Thoracic aorta (tissue), 2 donors: ENCODE measurements at places on chromosomes 3 and 15.

- DNase-seq = no peak
Measured at GRCh38 chr3:150746791-150747590, 16.0 kb downstream of the SIAH2 start.

- DNase-seq = no peak
Measured at GRCh38 chr15:92400573-92400972, 6.9 kb downstream of the ST8SIA2 start.

DNA sequence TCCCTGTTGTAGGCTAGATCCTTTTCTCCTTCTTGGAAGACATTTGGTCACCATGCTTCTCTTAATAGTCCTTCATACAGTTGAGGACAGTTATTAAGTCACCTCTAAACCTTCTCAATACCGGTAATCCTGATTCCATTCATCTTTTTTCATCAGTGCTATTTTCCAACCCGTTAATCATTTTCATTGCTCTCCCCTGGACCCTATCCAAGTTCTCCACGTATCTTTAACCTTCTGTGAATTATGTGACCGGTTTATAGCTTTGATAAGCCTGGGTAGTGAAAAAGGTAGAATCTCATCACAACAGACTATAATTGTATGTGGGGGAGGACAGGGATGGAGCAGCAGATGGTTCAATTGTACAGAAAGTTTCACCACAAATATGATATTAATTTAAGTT is 168.5 kb downstream of the MECOM start:
- no peak for DNase-seq

DNA sequence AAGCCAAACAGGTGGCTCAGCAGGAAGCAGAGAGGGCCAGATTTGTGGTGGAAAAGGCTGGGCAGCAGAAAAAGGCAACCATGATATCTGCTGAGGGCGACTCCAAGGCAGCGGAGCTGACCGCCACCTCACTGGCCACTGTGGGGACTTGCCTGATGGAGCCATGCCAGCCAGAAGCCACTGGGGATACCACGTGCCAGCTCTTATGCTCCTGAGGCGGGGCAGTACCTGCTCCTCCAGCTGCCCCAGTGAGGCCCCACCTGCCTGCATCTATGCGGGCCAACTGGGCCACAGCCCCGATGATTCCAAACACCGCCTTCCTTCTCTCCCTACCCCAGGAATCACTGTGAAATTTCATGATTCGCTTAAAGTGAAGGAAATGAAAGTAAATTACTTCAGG is 22.9 kb upstream of the ARIH1 start:
- no peak for DNase-seq

GRCh38 chr3:186198442-186198841 is 89.6 kb upstream of the ETV5 start:
- DNase-seq = no peak

DNA sequence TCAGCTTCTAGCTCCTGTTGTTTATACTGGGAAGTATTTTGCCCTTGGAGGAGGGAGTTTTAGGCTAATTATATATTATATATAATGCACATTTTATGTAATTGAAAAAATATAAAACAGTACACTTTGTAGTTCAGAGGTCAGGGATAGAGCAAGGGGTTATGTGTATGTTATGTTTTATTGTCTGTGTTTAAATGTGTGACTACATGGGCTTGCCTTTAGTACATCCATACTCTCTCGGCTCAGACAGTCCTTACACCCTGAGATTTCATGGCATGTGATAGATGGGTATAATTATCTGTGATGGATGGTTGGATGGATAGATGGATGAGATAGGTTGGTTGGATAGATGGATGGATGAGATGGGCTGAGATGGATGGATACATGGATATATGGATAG is 17.4 kb upstream of the ST3GAL6 start:
- DNase-seq = no peak

GRCh38 chr15:76330080-76330680 is 6.4 kb upstream of the ISL2 start:
- DNase-seq = no peak

GRCh38 chr3:88059380-88060170 is 520 bp downstream of the ZNF654 start:
- DNase-seq = no peak

GRCh38 chr3:13143381-13144004 is 70.3 kb upstream of the IQSEC1 start:
- DNase-seq = no peak

- DNase-seq = no peak
Measured at GRCh38 chr3:51828297-51828696, 33.1 kb upstream of the IQCF2 start.

- DNase-seq = no peak
Measured at GRCh38 chr3:38653685-38654537, 4.4 kb upstream of the SCN5A start.

- DNase-seq = no peak
Measured at GRCh38 chr3:32901005-32901932, 50.2 kb upstream of the CCR4 start.

DNA sequence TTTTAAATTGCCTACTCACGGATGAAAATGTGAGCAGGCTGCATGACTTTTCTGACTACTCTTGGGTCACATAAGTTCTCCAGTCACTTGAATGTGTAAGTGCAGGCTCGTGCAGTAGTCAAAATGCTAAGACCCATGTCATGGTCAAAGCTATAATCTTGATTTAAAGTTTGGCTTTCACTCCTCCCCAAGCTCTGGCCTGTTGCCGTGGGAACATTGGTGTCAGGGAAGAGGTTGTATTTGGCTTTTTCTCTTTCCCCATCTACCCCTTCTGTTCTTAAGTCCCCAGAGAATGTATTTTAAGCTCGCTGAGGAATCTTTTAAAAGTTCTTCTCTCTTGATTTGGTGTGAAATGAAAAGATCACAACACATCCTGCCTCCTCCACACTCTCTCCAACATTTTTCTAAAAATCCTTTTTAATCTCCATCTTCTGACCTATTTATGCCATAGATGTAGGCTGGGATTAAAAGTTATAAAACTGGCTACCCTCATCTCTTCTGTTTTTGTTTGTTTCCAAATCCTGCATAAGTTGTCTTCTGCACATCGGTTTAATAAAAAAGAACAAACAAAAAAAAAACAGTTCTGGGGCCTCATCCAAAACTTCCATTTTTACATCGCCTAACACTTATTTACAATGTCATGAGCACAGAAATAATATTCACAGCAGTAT is 61.4 kb upstream of the ADAMTSL3 start:
- DNase-seq = no peak

DNA sequence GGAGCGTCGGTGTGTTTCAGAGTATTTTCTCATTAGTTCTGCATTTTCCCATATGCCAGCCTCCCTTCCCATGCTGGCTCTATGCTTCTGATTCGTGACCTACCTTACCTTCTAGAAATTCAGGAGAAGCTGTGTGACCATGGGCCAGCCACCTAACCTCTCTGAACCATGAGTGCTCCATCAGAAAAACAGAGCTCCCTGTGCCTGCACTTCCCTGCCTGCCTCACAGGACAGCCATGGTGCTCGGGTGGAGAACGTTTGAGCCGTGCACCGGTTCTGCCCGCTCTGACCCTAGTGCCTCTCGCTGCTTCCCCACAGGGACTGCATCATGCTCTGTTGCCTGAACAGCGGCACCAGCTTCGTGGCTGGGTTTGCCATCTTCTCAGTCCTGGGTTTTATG is 74.5 kb upstream of the SLC6A1 start:
- no peak for DNase-seq

- DNase-seq = no peak
Measured at GRCh38 chr3:178155521-178155920, 380.7 kb upstream of the KCNMB2 start.

DNA sequence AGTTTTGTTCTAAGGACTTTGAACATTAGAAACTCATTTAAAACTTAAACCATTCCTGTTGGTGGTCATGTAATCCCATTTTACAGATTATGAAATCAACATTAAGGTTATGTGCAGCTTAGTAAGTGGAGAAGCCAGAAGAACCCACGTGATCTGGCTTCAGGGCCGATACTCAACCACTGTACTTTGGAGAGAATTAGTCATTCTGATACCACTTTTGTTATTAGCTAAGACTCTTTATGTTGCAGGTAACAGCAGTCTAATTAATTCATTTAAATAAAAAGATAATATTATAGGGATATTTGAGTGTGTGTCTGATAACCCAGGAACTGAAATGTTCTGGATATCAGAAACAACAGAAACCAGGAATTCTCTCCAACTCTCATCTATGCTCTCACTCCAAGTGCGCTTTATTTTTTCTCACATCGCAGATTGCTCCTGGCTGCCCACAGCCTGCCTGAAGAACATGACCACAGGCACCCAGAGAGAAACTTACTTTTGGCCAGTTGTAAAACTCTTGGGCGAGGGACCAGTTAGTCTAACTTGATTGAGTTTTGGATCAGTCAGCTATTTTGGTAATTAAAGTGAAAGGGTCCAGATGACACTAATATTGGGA is 25.2 kb downstream of the UBE2E1 start:
- no peak for DNase-seq

GRCh38 chr3:131564812-131565211 is 62.0 kb upstream of the MRPL3 start:
- no peak for DNase-seq

GRCh38 chr3:10926811-10927521 is 65.6 kb upstream of the SLC6A1 start:
- no peak for DNase-seq

- no peak for DNase-seq
Measured at GRCh38 chr3:81380234-81380633, 381.2 kb downstream of the GBE1 start.

GRCh38 chr3:152349392-152349791 is 80.7 kb downstream of the MBNL1 start:
- DNase-seq = no peak

DNA sequence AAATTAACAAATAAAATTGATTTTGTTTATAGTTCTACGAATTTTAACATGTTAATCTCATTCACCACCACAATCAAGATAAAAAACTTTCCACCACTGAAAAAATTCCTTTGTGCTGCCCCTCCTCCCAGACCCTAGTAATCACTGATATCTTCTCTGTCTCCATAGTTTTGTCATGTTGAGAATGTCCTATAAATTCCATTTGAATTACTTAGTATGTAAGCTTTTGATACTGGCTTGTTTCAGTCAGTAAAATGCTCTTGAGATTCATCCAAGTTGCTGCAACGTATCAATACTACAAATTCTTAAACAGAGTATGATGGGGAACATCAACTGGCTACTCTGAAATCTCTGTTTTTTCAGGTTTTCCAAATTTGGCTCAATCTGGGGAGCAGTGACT is 129.6 kb downstream of the CTNNB1 start:
- no peak for DNase-seq

DNA sequence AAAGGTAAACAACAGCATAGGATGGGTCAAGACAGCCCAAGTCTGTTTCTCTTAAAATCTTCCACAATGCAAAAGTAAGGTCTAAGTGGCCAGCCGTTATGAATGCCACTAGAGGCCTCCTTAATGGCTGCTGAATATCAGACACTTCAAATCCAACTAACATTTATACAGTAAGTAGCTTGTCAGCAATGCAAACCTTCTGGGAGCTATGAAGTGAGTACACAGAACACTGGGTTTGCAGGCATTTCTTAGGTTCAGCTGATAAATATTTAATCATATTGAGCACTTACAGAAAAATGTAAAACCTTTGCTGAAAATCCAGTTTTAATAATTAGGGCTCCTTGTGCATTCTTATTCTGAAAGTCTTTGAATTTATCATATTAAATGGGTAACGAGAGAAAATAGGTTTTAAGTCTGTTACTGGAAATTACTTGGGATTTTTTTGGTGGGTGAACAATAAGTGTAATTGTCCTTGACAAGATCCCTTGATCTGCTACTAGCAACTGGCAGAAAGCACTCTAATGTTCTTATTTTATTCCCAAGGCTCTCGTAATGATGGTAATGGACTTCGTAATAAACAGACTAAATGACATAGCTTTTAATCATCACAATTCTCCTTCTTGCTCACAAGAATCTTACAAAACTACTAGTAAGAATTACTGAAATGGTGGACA is 141.7 kb upstream of the GPR149 start:
- no peak for DNase-seq

GRCh38 chr3:5186089-5186857 is 1.2 kb upstream of the EDEM1 start:
- DNase-seq = no peak

GRCh38 chr15:25811481-25811906 is 51.6 kb downstream of the ATP10A start:
- no peak for DNase-seq

- no peak for DNase-seq
Measured at GRCh38 chr15:44542596-44542995, 5.6 kb downstream of the EIF3J start.

- DNase-seq = no peak
Measured at GRCh38 chr3:132088291-132088690, 53.5 kb upstream of the CPNE4 start.

GRCh38 chr3:127208483-127209100 is 15.7 kb downstream of the PRR23E start:
- DNase-seq = no peak

DNA sequence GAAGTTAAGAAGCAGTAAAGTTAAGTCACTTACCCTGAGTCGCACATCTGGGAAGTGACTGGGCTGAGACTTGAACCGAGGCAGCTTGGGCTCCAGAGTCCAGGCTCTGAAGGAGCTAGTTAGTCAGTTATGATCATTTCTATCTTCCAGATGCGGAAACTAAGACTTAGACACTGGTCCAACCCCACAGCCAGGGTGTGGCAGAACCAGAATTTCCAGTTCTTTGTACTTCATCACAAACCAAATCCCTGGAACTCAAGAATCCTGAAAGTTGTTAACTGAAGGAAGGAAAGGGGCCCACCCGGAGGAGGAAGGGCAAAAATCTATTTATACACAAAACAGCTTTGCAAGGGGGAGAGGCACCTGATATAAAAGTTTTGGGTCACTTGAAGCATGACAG is 389.9 kb downstream of the SHQ1 start:
- DNase-seq = no peak

DNA sequence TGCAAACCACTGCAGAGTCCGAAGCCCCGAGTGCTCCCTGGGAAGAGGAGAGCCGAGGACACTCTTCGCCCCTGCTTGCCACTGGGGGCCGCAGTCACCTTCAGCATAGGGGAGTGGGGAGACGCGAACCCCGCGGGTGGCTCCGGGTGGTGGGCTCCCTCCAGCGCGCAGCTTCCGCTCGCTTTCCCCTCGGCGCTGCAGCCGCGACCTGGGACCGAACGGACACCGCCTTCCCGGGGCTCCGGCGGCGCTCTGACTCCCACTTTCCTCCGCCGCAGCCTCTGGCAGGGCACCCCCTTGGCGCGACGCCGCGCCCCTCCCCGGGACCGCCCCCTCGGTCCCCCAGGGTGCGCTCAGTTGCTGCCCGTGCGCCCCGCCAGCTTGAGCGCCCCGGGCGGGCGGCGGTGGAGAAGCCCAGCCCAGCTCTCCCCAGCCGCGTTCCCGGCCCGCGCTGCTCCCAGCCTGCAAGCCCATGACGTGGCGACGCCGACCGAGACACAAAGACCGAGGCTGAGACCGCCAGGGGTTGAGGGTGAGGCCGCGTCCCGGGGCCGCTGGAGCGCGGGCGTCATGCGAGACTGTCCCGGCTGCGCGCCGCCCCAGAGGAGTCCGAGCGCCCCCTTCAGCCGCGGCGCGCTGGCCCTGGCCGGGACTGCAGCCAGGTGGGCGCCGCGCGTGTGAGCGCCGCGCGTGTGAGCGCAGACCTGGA is at the start of gene MINAR1:
TSS of gene MINAR1 (plus strand) at position 701 of the 709 bp plus-strand sequence. CDS start 23,812 bp downstream, outside the sequence.
- DNase-seq = no peak

DNA sequence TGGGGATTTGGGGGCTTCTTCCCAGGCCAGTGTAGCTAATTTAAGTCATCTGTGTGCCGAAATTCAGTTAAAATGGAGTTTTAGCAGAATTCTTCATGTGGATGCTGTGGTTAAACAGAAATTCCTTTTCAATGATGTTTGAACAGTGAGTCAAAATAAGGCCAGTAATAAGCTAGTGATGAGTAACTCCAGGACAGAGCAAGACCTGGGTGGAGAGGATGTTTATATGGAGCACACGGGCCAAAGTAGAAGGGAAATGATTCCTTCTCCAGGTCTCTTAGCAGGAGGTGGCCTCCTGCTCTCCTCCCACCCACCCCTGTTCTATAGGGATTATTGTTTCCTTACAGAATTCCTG is 31.9 kb upstream of the UACA start:
- no peak for DNase-seq
